WTC11 (cell line): ENCODE measurements at places on chromosomes 3 and 15.

GRCh38 chr3:53715815-53716483 lies 130.3 kb downstream of the CHDH start:
- no peaks in the 10 kb centered on the region for H3K27me3 ChIP-seq
- H3K27ac ChIP-seq, result no peak overlapping the region
- no peak for DNase-seq
- no peaks in the 10 kb centered on the region for H3K36me3 ChIP-seq
- peaks cover 9% of the 10 kb centered on the region for H3K4me1 ChIP-seq
- no peak overlapping the region for H3K4me3 ChIP-seq

DNA sequence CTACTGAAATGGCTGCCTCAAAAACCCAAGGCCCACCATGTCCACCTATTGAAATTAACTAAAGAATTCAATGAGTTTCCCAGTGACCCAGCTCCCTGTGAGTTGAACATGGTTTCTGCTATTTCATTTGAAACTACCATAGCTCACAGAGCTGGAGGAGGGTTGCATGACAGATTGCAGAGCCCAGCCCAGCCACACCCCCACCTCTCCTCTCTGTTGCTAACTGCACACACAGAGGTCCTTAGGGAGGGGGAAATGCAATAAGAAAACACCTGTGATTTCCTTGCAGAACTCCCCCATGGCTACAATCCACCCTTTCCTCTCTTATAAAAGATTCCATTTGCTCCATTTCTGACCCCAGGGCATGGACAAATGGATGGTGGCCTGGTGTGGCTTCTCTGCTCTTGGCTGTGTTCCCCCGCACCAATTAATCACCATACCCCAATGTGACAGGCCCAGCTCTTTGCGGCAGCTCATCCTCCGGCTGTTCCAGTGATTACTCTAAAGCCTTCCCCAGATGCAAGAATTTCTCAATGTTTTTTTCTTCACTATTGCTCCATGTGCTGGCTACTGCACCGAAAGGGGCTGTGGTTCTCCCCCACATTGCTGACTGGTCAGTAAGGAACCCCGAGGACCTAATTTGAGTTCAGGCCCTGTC lies 208.4 kb upstream of the KBTBD8 start:
- H3K27ac ChIP-seq, result no peak overlapping the region
- no peak for DNase-seq
- no peaks in the 10 kb centered on the region; the same call in 1 of the 2 replicates for H3K36me3 ChIP-seq

- peaks cover 38% of the 10 kb centered on the region for H3K4me1 ChIP-seq
- no peaks in the 10 kb centered on the region for H3K36me3 ChIP-seq
- H3K4me3 ChIP-seq, result no peak overlapping the region
Observed at GRCh38 chr3:134941820-134942219, 146.8 kb downstream of the EPHB1 start.

DNA sequence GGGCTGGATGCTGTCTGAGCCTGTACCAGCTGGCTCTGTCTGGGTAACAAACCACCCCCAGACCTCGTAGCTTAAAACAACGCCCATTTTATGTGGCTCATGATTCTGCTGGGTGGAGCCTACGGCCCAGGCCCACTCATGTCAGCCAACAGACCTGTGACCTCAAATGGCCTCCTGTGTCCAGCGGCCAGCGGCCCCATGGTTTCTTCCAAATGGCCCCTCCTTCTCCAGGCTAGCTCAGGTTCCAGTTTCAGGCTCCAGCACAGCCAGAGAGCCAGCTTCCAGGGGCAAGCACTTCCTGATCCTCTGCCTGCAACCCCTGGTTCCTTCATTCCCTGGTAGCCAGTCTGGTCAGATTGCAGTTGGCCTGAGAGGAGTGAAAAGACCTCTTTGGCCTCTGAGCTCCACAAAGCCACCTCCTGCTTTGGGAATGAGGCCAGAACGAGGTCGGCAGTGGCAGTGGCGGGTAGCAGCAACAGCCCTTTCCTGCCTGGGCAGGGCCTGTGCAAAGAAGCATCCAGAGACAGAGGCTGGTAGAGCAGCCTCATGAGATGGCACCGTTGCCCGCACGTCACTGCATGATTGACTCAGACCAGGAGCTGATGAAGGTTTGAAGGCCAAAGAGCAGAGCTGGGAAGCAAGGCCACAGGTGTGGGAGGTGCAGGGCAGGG lies 21.0 kb upstream of the PLXNA1 start:
- no peaks in the 10 kb centered on the region for H3K27me3 ChIP-seq
- no peak overlapping the region for H3K4me3 ChIP-seq
- DNase-seq, result no peak
- no peaks in the 10 kb centered on the region for H3K36me3 ChIP-seq
- peaks cover 16% of the 10 kb centered on the region for H3K4me1 ChIP-seq

DNA sequence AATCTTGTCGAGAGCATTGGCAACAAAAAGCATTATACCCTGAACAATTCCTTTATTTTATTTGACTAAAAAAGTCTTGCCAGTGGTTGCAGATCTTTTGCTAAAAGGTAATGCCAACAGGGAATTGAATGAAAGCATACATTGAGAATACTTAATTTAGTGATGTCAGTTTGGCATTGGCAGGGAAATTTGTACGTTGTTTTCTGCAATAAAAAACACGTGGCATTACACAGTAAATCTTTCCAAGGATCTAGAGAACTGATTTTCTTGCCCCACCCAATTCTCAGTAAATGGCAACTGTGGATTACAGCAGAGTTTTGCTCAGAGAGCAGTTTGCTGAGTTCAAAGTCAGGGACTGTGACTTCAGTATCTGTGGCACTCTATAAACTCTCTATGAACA lies 38.3 kb upstream of the IGSF10 start:
- H3K27me3 ChIP-seq, result no peaks in the 10 kb centered on the region
- H3K4me1 ChIP-seq, result peaks cover 48% of the 10 kb centered on the region
- no peak for DNase-seq
- no peaks in the 10 kb centered on the region for H3K36me3 ChIP-seq
- H3K4me3 ChIP-seq, result no peak overlapping the region

GRCh38 chr3:176987901-176988650 lies 209.2 kb downstream of the TBL1XR1 start:
- no peak for DNase-seq
- H3K27me3 ChIP-seq, result no peaks in the 10 kb centered on the region
